ENCODE measurements at places on chromosomes 16 and 17.

DNA sequence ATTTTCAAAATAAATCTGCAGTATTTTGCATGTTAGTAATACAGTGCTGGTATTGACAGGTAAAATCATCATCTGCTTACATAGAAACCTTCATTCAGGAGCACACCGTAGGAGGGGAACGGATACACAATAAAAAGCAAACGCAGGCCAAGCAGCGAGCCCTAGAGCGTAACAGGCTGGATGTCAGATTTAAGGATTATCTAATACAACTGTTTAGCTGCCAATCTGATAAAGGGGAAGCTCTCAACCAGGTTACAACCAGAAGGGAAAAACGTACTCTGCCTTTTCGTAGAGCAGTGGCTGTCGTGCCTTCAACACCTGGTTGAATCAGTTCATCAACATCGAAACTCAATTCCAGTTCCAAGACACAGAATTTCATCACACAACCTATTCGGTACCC is 16.4 kb upstream of the CUEDC1 start:
- no peak for DNase-seq

GRCh38 chr17:6402258-6402657 is 32.7 kb downstream of the AIPL1 start:
- no peak for DNase-seq

DNA sequence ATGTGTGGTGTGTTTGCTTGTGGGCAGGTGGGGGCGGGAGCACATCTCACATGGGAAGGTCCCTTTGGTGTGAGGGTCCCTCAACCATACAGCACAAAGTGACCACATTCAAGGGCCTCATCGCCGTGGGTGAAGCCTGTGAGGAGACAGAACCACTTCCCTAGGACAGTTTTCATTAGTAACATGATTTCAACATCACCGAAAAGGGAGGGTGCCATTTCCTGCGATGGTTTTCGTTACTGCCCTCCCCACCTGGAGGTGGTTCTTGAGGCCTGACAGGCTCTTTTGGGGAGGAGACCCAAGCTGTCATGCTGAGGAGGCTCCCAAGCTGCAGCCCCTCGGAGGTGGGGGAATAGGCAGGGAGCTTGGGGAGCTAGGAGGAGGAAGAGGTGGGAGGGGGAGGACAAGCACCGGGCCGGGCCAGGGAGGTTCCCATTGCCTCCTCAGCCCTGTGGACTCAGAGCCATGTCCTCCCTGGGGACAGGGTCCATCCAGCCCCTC is 9.5 kb downstream of the CD300LB start:
- no peak for DNase-seq

- DNase-seq, result no peak
These were observed 15.8 kb downstream of the PPM1D start for GRCh38 chr17:60615840-60616239.

DNA sequence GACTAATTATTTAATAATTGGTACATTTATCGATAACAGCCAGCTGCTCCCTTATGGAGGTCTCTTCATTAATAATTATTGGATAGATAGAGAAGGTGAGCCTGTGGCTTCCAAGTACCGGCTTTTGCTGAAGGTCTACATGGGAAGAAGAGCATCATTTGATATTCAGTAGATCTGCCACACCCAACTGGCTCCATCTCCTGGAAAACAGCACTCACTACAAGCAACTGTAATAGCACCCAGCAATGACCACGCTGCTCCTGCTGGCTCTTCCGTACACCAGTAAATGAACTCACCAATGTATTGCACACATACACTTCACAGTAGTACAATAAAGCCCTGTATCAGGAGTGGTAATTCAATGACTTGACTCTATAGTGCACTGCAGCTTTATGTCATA is 19.5 kb downstream of the MARVELD3 start:
- no peak for DNase-seq

- DNase-seq, result no peak
These were observed 25.2 kb upstream of the ERN1 start for GRCh38 chr17:64155129-64155528.

- DNase-seq, result no peak
These were observed 6.0 kb upstream of the MC1R start for GRCh38 chr16:89912627-89913026.

All from stimulated activated CD4-positive, alpha-beta T cell treated with anti-CD3 and anti-CD28 coated beads, TNF-alpha, amount 100 ng/mL, for 4 hours (primary cell).